ENCODE measurements at places on chromosomes 7 and 10.

DNA sequence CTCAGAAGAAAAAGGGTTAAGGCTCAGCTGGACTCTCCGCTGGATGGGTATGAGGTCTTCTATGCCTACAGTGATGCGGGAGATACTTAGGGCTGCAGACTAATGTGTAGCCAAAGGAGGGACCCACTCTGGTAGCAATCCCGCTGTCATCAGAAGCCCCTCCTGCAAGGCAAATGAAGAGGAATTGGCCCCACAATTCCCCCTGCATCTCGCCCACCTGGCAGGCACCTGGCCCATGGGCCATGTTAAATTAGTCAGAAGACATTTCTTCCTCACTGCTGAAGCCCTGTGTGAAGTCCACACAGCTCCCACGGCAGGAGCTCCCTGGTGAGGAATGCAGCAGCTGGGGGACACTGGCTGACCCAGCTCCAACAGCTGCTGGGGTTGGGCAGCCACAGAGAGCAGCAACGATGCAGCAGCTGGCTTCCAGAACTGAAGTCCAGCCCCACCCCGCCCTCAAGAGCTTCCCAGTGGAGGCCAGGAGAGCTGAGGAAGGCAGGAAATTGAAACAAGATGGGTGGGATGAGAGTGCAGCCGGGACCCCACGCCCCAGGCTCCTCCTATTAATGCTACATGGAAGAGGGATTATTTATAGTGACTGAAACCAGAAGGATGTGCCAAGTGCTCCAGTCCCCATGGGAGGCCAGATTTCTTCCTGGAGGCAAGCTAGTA, 5.5 kb downstream of the VSTM4 start:
- DNase-seq, result no peak

DNA sequence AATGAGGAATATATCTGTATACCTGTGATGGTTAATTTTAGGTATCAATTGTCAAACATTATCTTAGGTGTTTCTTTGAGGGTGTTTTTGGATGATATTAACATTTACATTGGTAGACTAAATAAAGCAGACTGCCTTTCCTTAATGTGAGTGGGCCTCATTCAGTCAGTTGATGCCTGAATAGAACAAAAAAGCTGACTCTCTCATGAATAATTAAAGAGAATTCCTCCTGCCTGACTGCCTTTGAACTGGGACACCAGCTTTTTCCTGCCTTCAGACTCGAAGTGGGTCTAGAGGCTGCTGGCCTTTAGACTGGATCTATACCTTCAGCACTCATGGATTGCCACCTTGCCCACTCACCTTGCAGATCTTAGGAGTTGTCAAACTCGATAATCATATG, 117.9 kb upstream of the TMEM168 start:
- no peak for DNase-seq

- no peak for DNase-seq
Measured at GRCh38 chr10:123429706-123430221, 236.4 kb upstream of the GPR26 start.

GRCh38 chr7:131861620-131862346, 305.4 kb upstream of the PODXL start:
- DNase-seq, result no peak

GRCh38 chr7:19670806-19671205, 38.0 kb downstream of the POLR1F start:
- no peak for DNase-seq

DNA sequence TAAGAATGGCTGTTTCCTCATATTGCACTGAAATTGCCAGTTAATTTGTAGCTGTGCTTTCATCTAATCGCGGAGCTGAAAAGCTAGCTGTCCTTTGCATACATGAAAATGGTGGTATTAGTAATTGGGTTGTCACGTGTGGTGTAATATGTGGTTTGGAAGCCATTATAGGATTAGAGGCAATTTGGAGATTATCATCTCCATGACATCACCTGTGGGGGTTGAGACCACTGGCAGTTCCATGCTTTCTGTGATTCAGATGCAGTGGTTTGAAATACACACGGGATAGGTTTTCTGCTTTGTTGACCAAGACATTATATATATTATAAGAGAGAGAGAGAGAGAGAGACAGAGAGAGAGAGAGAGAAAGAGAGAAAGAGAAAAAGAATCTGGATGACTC, 180.8 kb downstream of the RAB11FIP2 start:
- no peak for DNase-seq

DNA sequence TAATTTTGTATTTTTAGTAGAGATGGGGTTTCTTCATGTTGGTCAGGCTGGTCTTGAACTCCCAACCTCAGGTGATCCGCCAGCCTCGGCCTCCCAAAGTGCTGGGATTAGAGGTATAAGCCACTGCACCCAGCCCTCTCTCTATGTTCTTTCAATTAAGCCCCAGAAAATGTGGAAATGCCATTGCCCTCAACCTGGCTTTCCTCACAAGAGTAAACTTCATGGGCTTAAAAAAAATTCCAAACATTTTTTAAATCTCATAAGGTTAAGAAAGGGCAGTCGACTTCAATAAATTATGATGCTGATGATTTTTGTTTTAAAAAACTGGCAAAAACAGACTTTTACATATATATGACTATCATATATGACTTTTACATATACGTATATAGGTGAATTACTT, 107.6 kb downstream of the TES start:
- no peak for DNase-seq

- no peak for DNase-seq
Measured at GRCh38 chr7:39400836-39401235, 165.4 kb upstream of the YAE1 start.

DNA sequence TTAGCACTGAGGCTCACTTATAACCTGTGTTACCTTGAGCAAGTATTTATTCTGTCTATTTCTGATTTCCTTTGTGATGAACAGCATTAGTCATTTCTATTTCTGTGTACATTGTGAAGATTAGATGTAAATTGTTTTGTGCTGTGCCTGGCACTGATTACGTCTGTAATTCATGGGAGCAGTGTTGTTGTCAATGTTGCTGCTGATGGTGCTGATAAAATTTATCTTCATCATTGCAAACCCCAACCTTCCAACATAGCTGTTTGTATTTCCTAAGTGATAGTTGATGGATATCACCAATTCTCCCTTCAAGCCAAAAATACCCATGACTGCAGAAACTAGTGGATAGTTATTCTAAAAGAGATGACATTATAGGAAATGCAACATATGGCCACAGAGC, 400.5 kb upstream of the GRM3 start:
- no peak for DNase-seq

DNA sequence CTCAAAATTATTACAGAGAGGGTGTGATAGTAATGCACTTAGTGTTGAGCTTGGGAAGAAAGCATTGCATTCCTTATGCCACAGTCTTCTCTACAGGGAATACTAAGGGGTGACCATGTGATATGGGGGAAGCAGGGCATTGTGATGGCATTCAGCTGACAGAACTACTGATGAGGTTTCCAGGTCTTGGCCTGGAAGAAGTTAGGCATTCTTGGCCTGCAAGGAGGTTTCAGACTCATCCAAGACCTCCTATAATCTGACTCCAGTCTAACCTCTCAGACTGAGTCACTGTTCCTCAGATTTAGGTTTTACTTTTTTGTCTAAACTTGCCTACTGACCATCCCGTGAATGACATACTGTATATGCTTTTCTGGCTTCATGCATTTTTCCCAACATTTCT, 7.9 kb downstream of the STMP1 start:
- DNase-seq, result no peak

DNA sequence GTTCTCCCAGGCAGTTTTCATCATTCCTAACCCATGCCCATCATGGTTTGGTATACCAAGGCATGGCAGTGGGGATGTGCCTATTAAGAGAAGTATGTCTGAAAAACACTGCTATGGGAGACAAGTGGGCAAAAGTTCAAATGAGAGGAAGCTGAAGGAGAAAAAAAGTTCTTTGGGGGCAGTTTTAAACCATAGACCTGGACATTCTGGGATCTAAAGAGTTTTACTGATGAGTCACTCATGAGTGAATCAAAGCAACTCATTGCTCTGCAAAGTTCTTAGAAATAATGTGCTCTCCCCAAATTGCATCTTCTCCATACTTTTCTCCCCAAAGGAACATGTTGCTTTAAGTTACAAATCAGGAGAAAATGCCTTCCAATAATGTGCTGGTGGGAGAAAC, 256.9 kb upstream of the MTPN start:
- DNase-seq, result no peak

DNA sequence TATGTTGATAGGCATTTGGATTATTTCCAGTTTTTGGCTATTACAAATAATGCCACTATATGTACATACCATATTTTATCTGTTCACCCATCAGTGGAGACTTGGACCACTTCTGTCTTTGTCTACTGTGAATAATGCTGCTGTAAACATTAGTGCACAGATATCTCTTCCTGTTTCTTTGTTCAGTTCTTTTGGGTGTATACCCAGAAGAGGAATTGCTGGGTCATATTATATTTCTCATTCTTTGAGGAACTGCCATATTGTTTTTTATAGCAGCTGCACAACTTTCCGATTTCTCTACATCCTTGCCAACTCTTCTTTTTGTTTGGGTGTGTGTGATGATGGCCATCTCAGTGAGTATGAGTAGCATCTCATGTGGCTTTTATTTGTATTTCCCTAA, 218.0 kb downstream of the LRMDA start:
- DNase-seq, result no peak

- no peak for DNase-seq
Measured at GRCh38 chr10:132368881-132369635, 27.9 kb upstream of the PWWP2B start.

GRCh38 chr10:11144626-11145494, 127.2 kb downstream of the CELF2 start:
- DNase-seq, result no peak

GRCh38 chr7:2999078-2999500, 44.6 kb downstream of the CARD11 start:
- DNase-seq, result no peak

DNA sequence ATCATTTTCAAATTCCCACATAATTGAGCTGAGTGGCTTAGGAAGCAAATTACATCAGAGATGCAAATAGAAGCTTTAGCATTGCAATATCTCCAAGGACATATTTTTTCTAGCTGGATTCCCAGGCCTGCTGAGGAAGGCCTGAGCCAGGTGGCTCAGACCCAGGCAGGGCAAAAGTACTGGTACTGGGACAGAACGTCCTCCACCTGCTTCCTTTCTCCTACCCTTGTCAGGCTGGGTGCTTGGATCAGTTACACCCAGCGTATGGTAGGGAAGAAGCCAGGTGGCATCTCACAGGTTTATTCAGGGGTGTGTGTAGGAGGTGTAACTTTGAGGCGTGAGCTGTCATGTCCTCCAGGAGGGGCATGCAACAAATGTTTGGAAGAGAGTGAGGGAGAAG, 3.0 kb upstream of the PANK1 start:
- no peak for DNase-seq

- no peak for DNase-seq
Measured at GRCh38 chr7:101216860-101217387, 457 bp downstream of the PLOD3 start.

DNA sequence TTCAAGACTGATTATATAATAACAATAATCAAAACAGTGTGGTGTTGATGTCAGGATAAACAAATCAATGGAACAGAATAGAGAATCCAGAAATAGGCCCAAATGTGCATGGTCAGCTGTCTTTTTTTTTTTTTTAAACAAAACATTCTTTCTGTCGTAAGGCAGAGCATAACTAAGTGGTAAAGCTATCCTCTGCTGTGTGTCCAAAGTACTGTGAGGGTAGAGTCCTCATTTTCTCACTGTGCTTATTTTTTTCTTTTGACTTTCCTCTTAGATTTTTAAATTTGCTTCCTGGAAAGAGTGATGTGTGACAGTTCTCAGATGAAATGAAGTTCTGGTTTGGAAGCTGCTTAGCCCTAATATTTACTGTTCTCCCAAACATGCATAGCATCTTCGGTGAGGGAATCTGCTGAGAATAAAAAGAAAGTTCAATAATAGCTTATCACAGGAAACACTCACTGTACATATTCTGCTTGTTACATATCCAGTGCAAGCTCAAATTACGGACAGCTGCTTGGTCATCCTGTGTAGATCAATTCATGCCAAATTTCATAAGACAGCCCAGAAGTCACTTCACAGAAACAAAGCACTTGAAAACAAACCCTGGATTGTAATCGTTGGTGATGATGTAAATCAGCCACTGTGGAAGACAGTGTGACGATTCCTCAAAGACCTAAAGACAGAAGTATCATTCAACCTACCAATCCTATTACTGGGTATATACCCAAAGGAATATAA, 423.9 kb downstream of the NEBL start:
- no peak for DNase-seq

DNA sequence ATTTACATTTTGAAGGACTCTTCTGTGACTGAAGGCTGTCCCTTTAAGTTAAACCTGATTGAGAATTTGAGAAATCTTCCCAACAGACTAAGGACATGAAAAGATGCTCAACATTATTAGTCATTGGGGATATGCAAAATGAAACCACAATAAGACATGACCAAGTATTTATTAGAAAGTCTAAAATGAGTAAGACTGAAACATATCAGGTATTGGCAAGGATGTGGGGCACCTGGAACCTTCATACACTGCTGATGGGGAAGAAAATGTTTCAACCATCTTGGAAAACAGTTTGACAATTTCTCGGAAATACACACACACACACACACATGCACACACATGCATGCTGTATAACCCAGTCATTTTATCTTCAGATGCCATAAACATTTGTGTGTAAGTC, 132.1 kb upstream of the CDK6 start:
- no peak for DNase-seq

DNA sequence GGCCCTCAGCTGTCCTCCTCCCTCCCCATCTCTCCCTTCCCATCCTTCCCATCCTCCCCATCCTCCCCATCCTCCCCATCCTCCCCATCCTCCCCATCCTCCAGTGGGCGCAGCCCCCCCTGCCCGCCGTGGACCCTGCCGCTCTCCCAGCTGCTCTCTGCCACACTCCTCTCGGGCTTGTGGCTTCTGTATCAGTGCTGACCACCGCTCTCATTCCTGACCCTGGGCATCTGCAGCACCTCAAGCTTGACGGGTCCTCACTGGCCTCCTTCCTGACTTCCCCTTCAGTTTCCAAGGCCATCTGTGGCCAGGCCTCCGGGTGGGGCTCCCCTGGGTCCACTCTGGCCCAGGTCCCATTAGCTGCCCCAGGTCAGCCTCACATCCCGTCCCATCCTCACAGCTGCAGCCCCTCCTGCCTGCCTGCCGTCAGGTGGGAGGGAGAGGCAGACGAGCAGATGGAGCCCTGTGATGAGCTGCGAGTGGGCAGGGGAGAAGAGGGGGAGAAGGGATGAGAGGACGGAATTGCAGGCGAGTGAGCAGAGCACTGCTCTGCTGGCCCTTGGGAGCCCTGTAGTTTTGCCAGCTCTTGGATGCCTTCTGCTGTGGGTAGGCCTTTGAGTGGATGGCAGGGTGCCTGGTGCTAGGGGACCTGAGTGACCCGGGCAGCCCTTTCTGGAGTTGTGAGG, 35.7 kb downstream of the LHPP start:
- no peak for DNase-seq

DNA sequence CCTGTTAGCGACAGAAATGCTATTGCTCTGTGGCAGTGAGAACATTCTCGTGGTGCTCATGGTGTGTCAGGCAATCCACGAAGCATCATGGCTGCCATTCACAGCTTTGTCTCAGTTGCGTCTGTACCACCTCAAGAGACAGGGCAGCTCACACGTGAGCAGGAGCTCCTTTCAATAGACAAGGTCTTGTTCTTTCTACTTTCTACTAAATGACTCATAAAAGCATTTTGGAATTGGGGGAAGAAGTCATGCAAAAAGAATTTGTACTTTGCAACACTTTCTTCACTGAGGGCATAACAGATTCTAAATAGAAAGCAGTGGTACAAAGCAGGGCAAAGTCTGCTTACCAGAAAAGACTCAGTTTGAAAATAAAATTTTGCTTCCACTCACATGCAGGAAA, 638.5 kb downstream of the PHTF2 start:
- DNase-seq, result no peak

- DNase-seq, result no peak
Measured at GRCh38 chr10:103733045-103733419, 122.3 kb downstream of the SH3PXD2A start.

Measured in activated CD4-positive, alpha-beta T cell treated with anti-CD3 and anti-CD28 coated beads, Interleukin-2, amount 50 U/mL, for 1 hour (primary cell).